Fibroblast of skin of back (primary cell): ENCODE measurements at places on chromosomes 4 and X.

GRCh38 chr4:925771-926500, 6.2 kb downstream of the GAK start:
- DNase-seq = no peak

DNA sequence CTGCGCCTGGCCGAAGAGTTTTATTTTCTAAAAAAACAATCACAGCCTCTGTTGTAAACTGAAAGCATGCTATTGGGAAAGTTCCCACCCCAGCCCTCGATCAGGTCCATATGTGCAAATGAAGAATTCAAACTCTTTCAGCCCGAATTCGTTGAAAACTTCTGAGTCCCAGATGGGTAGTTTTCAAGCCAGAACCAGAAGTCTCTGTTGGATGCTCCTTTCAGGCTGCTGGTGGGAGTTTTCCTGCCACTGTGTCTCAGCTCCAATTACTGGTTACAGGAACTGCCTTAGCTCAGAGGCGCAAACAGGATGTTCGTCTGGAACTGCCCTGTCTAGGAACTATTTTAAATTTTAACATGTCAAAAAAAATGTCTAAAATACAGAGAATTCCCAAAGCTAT, 9.3 kb upstream of the ALG13 start:
- DNase-seq = peak; percentile 9

- DNase-seq = peak; percentile 46
Observed at GRCh38 chr4:25900310-25900709, 13.7 kb upstream of the SMIM20 start.

GRCh38 chr4:52173470-52174045, 122.5 kb downstream of the SPATA18 start:
- DNase-seq = peak; percentile 40

DNA sequence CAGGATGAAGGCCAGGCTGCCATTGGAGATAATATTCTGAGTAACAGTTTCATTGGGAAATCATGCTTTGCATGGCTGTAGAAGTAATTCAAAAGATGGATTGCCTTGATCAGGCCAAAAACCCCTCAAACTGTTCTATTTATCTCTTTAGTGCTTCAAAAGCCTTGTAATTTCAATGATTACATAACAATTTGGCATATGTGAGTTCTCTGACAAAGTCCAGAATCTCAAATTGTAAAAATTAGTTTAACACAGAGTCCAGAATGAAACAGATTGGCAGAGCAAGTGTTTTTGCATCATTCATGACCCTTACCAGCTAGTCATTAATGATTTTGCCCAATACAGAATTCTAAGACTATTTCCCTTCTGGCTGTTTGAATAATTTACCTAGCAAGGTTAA, 347.3 kb downstream of the SPRY1 start:
- no peak for DNase-seq

DNA sequence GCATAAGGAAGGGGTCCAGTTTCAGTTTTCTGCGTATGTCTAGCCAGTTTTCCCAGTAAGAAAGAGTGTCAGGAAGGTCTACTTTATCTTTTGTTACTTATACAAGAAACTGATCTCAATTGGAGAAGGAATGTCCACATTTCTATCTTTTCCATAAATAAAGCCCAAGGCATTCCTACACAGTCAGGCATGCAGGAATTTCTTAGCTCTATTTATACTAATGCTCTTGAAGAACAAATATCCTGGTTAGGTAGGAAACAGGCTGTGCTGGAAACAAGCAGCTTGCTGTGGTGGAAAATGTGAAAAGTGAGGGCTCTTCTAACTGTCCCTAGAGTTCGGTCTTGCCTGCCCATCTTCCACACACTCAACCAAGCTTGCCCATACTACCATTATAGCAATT, 37.9 kb upstream of the PITX2 start:
- DNase-seq = peak; percentile 58

- DNase-seq = peak; percentile 100
Observed at GRCh38 chr4:126850286-126850685, 782.5 kb upstream of the INTU start.

DNA sequence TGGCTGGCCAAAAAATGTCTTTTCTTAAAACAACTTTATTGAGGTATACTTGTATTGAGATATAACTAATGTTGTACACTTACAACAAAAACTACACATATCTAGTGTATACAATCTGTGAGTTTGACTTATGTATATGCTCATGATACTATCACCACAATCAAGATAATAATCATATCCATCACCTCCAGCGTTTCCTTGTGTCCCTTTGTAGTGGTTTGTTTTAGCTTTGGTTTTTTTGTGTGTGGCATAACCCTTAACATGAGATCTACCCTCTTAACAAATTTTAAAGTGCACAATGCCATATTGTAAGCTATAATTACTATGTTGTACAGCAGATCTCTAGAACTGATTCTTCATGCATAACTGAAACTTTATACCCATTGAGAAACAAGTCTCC, 13.4 kb upstream of the PCSK1N start:
- DNase-seq = no peak

GRCh38 chr4:105162123-105162796, 15.6 kb downstream of the TET2 start:
- DNase-seq = no peak

DNA sequence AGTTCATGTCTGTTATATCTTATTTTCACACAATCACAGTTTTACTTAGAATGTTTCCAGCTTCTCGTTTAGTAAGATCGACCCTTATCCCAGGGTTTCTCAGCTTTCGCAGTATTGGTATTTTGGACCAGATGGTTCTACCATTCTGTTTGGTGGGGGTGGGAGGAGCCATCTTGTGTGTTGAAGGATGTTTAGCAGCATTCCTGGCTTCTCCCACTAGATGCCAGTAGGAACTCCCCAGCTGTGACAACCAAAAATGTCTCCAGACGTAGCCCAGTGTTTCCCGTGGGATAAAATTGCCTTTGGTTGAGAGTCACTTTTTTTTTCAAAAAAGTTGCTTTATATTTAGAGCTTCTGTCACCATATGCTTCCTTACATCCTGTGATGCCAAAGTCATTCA, 90.9 kb upstream of the TLR2 start:
- DNase-seq = peak; percentile 9

DNA sequence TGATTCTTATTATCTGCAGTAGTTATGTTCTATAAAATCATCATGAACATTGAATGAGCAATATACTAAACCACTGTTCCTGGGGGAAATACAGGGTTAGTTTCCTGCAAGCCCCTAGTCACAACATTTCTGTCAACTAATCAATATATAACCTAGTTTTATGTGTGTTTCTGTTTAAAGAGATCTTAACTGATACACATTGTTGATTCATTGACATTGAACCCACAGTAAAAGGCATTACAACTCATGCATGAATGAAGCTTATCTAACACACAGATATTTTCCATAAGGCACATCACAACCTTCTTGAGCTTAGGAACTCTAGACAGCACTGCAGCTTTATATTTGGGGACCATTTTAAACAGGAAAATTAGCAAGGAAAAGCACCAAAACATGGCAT, 134.2 kb downstream of the CAMK2D start:
- no peak for DNase-seq

GRCh38 chr4:5760246-5760645, 49.2 kb downstream of the EVC start:
- DNase-seq = no peak

DNA sequence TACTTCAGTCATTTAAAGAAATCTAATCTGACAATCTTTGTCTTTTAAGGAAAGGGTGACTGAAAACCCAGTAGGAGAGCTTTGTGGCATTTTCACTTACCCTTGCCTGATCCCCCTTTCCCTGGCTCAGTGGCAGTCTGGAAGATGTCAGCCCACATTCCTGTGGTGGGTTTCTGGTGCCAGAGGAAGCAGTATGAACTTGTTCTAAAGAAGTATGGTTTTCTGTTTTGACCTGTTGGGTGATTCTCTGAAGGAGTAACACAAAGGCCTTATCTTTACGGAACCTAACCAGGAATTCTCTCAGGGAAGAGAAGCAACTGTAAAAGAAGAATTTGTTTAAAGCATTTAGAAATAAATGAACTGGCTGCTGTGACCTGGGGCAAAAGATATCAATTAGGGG, 41.9 kb downstream of the BMP15 start:
- DNase-seq = no peak

DNA sequence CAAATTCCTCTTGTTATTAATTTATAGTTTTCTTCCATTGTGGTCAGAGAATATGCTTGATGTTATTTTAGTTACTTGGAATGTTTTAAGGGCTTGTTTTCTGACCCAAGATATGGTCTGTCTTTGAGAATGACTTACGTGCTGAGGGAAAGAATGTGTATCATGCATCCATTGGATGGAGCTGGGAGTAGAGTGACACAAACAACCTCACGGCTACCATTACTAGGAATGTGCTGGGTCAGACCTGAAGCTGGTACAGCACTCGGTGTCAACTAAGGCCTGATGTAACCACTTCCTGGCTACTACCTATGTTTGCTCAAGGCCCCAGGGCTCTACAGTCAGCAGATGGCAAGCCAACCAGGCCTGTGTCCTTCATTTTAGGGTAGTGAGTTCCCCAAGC, 257.8 kb downstream of the FAT4 start:
- peak; percentile 17 for DNase-seq

DNA sequence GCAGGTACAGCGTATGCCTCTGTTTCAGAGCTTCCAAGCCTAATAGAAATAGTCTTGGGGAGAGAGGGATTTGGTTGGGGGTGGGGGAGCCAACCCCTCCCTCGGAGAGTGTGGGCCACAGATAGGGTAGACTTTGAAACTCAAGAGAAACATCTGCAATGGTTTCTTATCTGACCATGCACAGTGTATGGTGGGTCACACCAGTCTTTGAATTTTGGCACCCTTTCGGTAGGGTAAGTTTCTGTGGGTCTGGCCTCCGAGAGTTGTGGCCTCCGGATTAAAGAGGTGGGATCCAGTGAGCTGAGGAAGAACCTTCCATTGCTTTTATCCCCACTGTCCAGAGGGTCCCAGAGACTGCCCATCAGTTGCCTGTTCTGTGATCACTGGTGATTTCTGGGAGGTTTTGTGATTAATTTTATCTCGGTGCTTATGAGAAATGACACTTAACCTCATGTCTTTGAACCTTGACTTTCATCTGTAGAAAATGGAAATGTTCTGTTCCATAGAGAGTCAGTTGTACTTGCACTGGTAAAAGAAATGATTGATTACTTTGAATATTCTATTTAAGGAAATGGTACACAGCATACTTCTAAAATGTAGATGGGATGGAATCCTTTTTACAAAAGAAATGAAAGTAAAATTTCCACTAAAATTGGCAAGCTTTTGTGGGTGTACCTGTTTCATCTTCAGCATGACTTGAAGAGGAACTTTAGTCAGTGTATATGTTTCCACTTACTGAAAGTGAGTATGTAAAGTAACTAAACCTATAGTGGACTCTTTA, 62.7 kb downstream of the TMEM131L start:
- no peak for DNase-seq

GRCh38 chr4:37367901-37368300, 123.4 kb downstream of the NWD2 start:
- no peak for DNase-seq

GRCh38 chr4:30670206-30670605, 50.0 kb upstream of the PCDH7 start:
- DNase-seq = no peak

DNA sequence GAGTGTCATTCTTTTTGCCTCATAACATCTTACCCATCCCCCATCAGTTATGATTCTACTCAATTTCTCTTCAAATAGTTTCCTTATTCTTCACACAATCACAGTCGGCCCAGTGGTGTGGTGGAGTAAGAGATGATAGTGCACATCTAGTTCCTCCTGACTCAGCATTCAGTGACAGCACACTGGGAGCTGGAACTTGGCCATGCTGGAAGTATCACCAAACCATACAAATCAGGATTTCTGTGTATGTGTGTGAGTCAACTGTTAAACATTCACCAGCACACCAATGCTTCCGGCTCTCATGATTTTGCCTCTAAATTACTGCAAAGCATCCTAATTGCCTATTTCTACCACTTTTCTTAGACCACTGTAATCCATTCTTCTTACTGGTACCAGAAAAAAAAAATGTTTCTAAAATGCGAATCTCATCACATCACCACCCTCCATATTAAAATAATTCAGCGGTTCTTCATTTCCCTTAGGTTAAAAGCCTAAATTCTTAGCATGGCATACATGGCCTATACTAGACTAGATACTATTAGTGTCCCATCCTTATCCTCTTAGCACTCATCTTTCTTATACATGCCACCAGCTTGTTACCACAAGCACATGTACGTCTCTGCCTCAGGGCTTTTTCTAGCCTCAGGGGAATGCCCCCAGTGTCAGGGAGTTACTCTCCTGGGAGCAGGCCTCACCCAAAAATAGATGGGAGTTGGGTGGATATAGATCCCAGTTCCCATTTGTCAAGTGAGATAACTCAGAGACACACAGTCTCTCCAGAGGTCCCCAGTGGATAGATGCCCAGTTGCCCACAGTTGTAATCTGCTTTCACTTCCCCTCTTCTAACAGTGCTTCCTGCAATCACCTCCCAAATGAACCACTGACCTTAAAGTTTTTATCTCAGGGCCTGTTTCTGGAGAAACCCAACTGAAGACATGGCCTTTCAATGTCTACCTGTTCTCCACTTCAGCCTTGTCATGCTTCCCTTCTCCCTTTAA, 49.2 kb upstream of the DDX53 start:
- DNase-seq = peak; percentile 91

DNA sequence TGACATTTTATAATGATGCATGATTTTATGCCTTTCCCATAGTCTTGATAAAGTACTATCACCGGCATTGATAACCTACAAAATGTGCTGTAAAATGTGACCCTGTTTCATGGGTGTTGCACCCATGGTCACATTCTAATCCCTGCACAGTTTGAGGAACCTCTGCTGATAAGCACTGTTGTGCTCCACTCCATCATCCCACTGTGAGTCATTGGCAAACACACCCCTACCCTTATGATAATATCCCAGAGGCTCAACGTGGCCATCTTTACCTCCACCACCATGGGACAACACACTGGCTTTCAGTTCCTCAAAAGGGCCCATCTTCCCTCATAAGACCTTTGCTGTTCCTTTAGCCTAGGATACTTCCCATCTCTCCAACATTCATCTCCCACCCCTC, 32.0 kb upstream of the SGMS2 start:
- no peak for DNase-seq

GRCh38 chrX:15465896-15466651, 27.1 kb downstream of the PIR start:
- no peak for DNase-seq

DNA sequence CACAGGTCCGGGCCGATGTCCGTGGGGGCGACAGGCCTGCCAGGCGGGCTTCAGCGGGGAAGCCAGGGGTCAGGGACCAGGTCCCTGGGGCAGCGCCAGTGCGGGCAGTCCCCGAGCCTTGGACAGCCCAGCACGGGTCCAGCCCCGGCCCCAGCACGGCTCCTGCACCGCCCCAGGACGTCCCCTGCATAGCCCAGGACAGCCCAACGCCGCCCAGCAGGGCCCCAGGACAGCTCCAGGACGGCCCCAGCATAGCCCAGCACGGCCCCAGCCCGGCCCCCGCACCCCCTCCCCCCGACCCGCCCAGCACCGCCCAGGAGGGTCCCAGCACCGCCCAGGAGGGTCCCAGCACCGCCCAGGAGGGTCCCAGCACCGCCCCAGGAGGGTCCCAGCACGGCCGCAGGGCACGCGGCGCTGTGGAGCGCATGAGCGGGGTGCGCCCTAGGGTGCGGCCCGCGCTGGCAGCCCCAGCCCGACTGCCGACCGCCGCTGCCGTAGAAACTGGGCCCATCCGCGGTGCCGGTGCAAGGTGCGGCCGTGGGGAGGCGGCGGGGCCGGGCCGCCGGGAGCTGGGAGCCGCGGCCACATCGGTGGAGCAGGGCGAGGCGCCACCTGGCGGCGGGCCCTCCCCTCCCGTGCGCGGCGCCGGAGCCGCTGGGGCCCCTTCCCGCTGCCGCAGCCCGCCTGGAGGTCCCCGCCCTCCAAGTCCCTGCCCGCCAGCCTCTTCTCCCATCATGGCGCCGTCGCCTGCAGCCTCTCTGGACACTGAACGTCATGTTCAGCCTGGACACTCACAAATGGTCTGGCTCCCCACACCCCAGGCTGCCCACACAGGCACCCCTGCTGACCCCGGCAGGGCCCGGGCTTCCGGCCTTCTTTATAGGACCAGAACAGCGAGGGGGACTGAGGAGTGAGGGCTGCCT, 106.8 kb upstream of the NKX1-1 start:
- peak; percentile 20 for DNase-seq
